T-helper 2 cell treated with Interferon-gamma antibody and Interleukin-4, amounts not matched to agents 5 μg/mL and 100 μg/mL, for 36 hours (primary cell): ENCODE measurements at places on chromosomes 3 and 15.
A peak's percentile ranks its signal among the peaks of the same experiment; 100 is the strongest.

GRCh38 chr3:168216851-168217250 lies 121.1 kb upstream of the GOLIM4 start:
- no peak for DNase-seq

DNA sequence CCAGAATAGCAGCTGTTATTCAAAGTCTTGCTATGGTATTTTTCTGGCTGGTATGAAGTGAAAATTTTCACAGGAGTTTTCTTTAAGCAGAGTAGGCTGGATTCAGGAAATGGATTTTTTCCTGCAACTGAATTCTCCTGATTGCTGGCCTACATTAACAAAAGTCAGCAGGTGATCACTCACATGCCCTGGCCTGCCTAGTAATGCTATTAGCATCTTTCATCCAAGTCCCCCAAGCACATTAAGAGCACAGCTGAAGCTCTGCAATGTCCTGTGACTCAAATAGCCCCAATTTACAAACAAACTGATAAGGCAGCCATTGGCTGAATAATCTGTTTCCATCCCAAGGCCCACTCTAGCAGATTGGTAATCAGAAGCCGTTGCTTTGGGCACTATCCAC lies 688.3 kb upstream of the LMCD1 start:
- no peak for DNase-seq

DNA sequence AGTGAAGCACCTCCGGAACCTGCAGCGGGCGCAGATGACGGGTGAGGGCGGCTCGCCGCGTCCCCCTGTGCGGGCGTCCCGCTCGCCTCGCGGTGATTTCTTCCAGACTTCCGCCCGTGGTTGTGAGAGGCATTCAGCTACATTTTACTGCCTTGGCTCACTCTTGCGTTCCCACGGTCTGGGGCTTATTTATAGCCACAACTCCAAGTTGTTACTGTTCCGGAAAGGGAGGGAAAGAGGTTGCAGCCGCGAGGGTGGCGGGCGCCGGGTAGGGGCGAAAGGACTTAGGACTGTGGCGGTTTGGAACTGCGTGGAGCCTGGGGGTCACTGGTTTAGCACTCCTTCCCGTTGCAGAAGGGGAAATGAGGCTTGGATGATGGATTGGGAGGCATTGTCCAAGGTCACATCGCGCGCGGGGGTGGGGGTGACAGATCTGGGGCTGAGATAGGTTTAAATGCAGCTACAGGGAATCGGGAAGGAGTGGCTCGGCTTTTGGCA lies 1.1 kb downstream of the HES1 start:
- DNase-seq = peak; percentile 22

DNA sequence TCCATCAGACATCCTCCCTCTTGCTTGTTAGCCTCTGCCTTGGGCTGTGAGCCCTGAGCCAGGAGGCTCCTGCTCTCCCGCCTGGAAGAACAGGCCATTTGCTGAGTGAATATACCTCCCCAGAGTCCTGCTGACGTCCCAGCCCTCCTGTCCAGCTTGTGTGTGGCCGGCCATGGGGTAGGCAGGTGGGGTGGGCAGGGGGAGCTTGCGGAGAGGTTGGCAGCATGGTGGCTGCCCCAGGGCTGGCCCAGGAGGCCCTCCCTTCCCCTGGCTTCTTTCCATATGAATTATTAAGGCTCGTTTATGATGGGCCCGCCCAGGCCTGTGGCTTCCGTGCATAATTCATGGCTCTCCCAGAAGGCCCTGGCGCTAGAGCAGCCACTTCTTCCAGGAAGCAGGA lies 18.7 kb downstream of the CACNA2D2 start:
- no peak for DNase-seq

GRCh38 chr15:40894681-40895448 lies 615 bp downstream of the VPS18 start:
- peak; percentile 54 for DNase-seq

DNA sequence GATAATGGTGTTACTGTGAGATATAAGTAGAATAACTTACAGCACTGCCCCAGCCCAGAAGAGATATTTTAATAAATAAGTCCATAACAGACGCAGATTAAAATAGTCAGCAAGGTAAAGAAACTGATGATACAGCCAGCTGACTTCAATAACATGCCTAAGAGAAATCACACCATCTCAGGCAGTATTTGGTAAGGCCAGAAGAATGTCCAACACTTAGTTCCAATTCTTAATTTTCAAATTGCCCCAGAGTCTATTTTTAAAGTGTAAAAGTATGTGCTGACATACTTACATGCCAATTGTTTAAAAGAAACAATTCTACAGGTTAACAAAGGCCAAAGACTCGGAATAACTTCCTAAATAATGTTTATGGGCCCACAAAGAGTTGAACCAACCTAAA lies 1.6 kb downstream of the GNB4 start:
- DNase-seq = no peak

- no peak for DNase-seq
Observed at GRCh38 chr3:53346514-53346913, 829 bp downstream of the DCP1A start.

DNA sequence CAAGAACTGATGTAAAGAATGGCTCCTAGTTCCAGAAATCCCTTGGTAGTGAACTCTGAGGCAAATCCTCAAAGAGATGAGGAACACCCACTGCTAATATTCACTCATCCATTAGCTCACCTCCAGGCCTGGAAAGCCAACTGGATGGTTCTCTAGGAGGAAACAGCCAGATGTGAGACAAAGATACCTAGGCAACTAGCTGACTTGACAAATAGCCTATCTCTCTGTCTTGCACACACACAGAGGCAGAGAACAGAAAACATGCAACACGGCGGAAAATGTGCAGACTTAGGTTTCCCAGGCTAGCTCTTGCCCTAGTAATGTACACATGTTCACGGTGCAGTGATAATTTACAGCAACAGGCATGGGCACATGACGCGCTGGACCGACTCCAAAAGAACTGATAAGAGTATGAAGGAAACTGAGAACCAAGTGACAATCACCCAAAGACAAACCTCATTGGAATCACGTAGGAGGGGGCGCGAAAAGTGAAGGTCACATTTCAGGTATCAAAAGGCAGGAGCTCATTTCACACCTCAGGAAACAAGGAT lies 318.1 kb downstream of the FOXP1 start:
- no peak for DNase-seq

- no peak for DNase-seq
Observed at GRCh38 chr3:20904671-20905070, 718.7 kb upstream of the SGO1 start.

DNA sequence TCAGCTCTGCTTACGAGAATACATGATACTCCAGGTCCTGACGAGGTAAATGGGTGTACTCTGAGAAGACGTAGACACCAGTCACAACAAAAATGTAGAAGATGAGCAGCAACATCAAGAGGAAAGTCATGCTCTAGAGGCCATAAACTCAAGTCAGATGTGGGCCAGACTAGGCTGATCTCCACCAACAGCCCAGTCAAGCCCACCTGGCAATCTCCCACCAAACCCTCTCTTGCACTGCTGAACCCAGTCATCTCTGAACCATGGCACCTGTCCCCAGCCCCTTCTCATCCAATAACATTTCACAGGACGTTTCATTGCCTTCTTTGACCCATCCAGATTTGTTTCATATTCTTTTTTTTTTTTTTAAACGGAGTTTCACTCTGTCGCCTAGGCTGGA lies 10.8 kb upstream of the PDIA3 start:
- DNase-seq = no peak

- no peak for DNase-seq
Observed at GRCh38 chr3:184505076-184505878, 56.3 kb upstream of the EPHB3 start.

DNA sequence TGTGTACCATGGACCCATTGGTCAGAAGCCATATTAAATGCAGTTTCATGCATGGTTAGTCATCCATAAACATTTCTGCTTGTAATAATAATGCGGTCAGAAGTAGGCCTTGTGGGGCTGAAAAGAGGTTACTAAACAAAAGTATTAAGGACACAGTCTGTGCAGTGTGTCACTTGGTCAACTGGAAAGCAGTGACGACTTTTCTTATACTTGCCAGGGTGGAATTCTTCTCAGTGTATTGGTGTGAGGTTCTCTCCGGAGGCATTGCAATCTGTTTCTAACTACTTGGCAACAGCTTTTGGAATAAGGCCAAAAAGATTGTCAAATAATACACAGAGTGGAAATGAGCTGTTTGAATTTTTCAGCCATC lies 46.8 kb downstream of the CHL1 start:
- no peak for DNase-seq

- DNase-seq = no peak
Observed at GRCh38 chr3:152497457-152497856, 228.7 kb downstream of the MBNL1 start.

- DNase-seq = no peak
Observed at GRCh38 chr3:73954506-73954905, 329.8 kb upstream of the PDZRN3 start.

- DNase-seq = no peak
Observed at GRCh38 chr3:60972599-60972998, 278.7 kb downstream of the FHIT start.

DNA sequence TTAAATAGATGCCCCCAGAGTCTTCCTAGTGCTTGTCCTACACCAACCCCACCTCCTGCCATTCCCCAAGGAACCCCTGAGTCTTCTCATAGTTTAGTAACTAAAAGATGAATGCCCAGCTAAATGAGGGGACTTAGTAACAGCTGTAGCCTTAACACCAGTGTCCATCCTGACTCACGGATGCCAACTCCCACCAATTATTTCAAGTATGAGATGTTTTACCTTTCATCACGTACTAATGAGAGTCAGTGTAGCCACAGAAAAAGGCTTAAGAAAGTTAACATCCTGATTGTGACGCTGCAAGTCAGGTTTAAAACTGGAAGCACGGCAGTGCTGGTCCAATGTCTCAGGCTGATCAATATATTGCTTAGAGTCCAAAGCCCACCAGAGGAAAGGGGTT lies 109.9 kb downstream of the FMN1 start:
- DNase-seq = no peak

GRCh38 chr3:127209155-127209839 lies 16.4 kb downstream of the PRR23E start:
- DNase-seq = peak; percentile 2

- DNase-seq = no peak
Observed at GRCh38 chr15:39338251-39338650, 242.6 kb upstream of the THBS1 start.

DNA sequence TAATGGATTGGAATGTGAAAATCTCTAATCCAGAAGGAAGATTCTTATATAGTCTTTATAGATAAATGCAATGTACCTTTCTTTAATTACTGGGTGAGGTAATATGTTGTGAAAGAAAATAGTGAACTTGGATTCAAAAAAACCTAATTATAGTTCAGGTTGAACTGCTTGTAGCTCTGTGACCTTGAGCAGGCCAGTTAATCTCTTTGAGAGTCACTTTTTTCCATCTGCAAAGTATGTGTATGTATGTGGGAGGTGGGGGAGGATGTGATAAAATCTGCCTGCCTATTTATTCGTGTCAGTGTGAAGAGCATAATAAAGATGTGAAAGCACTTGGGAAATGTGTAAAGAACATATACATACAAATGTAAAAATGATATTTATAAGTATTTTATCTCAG lies 34.4 kb downstream of the GLCE start:
- DNase-seq = no peak

GRCh38 chr15:50979041-50979440 lies 70.6 kb downstream of the AP4E1 start:
- no peak for DNase-seq

DNA sequence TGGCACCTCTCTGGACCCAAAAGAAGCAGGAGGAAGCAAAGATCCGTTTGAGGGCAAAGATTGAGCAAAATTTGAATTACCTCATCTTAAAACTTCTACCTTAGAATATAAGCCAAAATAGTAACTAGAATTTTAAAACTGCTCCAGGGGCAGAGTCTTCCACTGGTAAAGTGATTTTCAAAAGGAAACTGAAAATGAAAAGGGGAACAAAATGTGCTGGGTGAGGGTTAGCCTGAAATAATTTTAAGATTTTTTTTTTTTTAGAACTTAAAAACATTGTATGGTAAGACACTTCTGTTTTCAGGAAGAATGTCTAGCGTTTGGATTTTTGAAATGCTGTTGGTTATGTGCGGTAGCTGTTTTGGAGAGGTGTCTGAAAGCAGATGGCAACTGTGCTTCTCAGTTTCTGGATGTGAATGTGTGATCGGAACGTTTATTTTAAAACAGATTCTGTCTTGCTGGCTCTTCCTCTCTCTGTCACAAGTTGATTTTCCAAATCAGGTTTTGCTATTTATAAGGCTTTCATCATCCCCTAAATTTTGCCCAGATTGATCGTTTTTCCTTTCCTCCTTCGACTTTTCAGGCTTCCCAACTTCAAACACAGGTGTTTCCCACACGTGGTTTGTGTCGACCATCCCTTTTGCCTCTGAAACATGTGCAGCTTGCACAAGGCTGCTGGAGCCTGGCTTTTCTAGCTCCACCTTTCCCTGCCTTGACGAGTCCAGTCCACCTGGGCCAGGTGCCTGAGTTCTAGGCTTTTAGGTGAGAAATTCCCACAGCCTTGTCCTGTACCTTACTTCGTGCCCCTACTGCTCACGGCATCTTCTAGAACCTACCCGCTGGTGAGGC lies 3.3 kb downstream of the LRRK1 start:
- DNase-seq = no peak

DNA sequence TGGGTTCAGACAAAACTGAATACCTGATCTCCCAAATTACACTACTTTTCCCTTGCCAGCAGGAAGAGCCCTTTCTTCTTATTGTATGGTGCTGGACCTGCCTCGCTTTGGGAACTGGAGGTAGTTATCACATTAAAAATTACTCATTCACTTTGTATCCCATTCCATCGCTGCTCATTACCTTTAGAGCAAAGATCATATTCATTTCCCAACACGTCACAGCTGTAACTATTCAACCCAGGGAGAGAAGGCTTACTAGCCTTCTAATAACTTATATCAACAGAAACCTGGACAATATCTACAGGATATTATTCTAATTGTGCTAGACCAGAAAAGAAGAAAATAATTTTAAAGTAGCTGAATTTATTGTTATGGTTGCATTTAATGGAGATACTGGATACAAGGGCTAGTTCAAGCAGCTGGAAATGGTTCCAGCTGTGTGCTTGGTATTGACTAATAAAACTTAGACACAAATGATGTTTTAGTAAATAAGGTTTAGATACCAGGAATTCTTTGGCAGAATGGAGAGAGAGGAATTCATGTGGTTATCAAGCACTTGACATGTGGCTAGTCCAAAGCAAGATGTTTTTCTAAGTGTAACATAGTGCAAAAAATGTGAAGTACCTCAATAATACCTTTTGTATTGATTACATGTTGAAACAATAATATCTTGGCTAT lies 656.3 kb downstream of the ROBO1 start:
- no peak for DNase-seq

- no peak for DNase-seq
Observed at GRCh38 chr3:11430624-11431023, 158.4 kb downstream of the ATG7 start.

DNA sequence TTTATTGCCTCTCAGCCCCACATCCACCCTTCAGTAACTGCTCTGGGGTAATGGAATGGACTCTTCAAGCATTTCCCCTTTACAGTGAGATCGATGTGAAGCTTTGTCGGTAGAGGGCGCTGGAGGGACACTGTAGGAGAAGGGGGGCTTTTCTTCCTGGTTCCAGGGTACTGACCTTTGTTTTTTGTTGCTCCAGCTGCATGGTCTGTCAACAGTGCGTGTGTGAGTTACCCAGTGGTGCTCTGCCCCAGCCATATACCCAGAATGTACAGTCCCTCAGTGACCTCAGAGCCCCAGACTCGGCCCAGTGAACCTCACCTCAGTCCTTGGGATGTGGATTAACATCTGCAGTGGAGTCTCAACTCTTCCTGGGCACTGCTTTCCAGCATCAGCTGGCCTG lies 180.3 kb upstream of the TSC22D2 start:
- peak; percentile 6 for DNase-seq

- DNase-seq = no peak
Observed at GRCh38 chr3:129257609-129258008, 8.2 kb downstream of the COPG1 start.

GRCh38 chr15:34481370-34481769 lies 43.8 kb upstream of the GOLGA8A start:
- no peak for DNase-seq
